Stimulated activated CD4-positive, alpha-beta T cell treated with anti-CD3 and anti-CD28 coated beads, Interleukin-15, amount 100 ng/mL, for 1 hour (primary cell): ENCODE measurements at places on chromosomes 2 and 18.

GRCh38 chr2:20188851-20189250 lies 36.1 kb downstream of the SDC1 start:
- no peak for DNase-seq

GRCh38 chr2:110735366-110735765 lies 3.0 kb downstream of the ACOXL start:
- no peak for DNase-seq

- no peak for DNase-seq
Measured at GRCh38 chr18:40375837-40376236, 1579.2 kb upstream of the PIK3C3 start.

- DNase-seq, result no peak
Measured at GRCh38 chr2:56012221-56012765, 88.7 kb upstream of the EFEMP1 start.

DNA sequence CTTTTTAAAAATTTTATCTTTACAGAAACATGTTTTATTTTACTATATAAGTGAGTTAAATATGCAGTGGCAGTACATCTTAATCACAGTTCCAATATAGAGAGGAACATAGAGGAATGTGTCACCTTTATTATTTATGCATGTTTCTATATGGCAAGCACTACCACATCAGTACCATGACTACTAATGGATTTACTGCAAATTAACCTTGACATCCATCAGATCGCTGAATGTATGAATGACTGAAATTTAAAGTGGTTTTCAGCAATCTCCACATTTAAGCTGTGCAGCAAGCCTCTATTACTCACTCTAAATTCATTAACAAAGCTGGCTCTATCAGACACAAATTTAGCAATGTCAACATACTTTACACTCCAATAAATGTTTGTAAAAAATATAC lies 790.6 kb downstream of the NRXN1 start:
- no peak for DNase-seq

DNA sequence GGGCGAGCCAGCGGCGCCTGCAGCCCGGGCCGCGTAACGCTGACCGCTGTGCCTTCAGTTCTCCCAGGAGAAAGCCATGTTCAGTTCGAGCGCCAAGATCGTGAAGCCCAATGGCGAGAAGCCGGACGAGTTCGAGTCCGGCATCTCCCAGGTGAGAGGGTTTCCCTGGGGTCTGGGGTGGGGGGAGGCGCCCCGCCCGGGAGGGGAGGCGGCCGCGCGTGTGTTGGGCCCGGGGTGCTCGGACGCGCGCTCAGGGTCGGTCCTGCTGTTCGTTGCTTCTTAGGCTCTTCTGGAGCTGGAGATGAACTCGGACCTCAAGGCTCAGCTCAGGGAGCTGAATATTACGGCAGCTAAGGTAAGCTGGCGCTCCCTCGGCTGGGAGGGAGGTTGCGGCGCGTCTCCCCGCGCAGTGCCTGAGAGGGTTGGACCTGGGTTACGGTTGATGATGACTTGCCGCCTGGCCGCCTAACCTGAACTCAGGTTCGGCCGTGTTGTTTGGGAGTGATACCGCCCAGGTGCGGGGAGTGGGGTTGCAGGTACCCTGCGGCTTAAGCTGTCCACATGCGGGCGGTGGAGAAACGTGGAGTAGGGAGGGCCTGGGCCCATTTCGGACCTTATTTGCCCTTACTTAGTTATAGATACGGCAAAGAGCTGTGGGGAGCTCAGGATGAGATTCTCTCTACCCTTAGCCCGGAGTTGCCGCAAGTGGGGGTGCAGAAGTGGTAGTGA lies 638 bp downstream of the RPS7 start:
- DNase-seq, result peak; percentile 12

DNA sequence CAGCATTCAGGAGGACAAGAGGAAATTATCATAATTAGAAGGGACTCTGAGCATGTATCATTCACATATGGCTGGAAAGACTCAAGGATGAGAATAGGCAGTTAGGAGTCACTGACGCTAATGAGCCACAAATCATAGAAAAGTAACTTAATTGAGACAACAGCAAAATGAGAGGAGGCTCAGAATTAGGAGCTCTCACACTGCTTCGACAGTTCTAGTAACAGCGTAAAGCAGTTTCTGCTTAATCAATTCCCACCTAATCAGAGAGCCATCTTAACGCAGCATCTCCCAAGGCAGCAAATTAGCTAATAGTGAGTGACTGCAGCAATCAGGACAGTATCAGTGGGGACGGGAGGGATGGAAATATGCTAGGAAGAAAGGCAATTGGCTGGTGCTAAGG lies 32.8 kb downstream of the ANKRD44 start:
- no peak for DNase-seq

GRCh38 chr2:45883603-45884000 lies 232.1 kb downstream of the PRKCE start:
- no peak for DNase-seq

DNA sequence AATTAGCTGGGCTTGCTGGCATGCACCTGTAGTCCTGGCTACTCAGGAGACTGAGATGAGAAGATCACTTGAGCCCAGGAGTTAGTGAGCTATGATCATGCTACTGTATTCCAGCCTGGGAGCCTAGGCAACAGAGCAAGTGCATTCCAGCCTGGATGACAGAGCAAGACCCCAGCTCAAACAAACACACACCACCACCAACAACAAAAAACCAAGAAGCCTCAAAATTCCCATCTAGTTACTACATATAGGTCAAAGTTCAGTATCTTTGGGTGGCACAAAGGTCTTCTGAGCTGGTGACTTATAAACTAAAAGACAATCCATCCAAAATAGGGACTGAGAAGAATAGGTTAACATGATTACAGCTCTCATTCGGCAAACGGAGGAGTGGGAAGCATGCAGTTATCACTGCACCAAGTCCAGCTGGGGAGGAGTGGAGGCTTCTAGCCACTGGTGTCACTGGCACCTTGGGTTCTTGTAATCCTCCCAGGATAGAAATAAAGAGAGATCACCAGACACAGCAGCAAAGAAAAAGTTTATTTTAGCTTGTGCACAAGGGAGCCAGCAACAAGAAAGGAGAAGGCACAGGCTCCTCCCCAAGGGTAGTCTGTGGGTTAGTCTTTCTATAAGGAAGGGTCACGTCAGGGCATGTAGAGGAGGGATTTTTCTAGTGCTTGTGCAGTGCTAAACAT lies 57.4 kb downstream of the SH2D6 start:
- DNase-seq, result no peak

- no peak for DNase-seq
Measured at GRCh38 chr2:239250216-239251081, 150.4 kb downstream of the HDAC4 start.

GRCh38 chr18:36376361-36376760 lies 78.8 kb downstream of the FHOD3 start:
- no peak for DNase-seq

- no peak for DNase-seq
Measured at GRCh38 chr2:75044291-75044690, 85.8 kb downstream of the POLE4 start.

DNA sequence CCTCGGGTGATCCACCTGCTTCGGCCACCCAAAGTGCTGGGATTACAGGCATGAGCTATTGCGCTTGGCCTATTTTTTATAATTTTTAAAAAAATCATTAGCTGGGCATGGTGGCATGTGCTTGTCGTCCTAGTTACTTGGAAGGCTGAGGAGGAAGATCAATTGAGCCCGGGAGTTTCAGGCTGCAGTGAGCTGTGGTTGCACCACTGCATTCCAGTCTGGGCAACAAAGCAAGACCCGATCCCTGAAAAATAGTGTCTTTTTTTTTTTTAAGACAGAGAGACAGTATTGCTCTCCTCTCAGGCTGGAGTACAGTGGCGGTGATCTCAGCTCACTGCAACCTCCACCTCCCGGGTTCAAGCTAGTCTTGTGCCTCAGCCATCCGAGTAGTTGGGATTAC lies 4.8 kb downstream of the SSB start:
- DNase-seq, result no peak

GRCh38 chr2:214558341-214558740 lies 147.5 kb downstream of the VWC2L start:
- DNase-seq, result no peak

- DNase-seq, result no peak
Measured at GRCh38 chr2:207970826-207971180, 54.5 kb downstream of the PLEKHM3 start.

DNA sequence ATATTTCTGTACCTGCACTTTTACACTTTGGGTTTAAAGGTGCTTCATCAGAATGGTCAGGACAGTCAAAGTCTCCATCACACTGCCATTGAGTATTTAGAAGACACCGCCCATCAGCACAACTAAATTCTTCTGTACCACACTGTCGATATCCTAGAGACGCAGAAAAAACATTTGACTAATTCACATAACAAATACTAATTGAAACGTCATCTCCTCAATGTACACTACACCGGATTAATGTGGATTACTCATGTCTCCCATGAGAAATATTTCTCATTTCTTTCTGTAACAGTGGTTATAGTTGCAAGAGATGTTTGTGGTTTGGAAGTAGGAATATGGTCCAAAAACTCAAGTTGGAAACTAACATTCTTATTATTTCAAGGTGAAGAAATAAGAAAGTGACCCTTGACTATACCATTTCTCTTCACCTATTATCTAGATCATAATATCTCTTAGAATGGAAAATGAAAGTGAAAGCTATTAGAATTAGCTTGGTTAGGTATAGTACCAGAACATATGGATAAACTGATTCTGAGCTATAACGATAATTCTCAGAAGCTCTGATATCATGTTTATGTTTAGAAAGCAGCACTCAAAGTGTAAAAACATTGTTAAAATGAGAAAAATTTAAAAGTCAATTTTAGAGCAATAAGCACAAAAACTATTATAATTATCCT lies 1627.7 kb downstream of the LRP1B start:
- no peak for DNase-seq

- DNase-seq, result no peak
Measured at GRCh38 chr2:212595036-212595654, 56.5 kb upstream of the ERBB4 start.

- DNase-seq, result no peak
Measured at GRCh38 chr18:1796636-1797035, 774.7 kb downstream of the METTL4 start.

DNA sequence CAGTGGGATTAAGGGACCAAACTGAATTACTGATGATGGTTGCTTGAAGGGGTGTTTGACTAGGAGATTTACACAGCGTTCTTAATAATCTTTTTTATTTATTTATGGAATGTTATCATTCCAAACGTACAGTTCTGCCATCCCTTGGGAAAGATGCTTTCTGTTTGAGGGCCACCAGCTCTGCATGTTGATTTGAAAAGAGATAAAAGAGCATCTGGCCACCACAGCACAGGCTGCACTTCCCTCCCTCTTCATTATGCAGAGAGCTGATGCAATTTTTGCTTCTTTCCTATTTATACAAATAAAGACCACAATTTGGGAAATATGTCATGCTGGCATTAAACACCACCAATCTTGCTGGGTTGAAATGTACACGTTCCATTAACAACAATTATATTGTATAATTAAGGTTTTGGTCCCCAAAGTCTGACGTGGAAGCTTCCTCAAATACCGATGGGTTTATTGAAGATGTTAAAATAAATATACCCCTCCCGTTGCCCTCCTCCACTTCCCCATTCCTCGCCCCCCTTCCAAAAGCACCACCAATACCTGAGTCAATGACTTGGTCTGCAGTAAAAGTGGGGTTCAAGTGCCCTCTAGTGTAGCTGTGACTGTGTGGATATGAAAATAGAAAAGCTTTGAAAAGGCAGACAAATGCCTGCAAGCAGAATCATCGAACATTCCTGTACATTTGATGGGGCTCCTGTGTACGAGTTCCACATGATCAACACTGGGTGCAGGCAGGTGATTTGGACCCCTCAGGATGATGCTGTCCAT lies 211.9 kb downstream of the HRH4 start:
- DNase-seq, result no peak

- no peak for DNase-seq
Measured at GRCh38 chr2:203500951-203501350, 34.1 kb downstream of the RAPH1 start.

- no peak for DNase-seq
Measured at GRCh38 chr18:25097057-25097456, 254.9 kb downstream of the ZNF521 start.

GRCh38 chr2:197168705-197169104 lies 141.9 kb downstream of the ANKRD44 start:
- peak; percentile 52 for DNase-seq

- DNase-seq, result no peak
Measured at GRCh38 chr2:224613543-224614286, 28.6 kb upstream of the CUL3 start.

DNA sequence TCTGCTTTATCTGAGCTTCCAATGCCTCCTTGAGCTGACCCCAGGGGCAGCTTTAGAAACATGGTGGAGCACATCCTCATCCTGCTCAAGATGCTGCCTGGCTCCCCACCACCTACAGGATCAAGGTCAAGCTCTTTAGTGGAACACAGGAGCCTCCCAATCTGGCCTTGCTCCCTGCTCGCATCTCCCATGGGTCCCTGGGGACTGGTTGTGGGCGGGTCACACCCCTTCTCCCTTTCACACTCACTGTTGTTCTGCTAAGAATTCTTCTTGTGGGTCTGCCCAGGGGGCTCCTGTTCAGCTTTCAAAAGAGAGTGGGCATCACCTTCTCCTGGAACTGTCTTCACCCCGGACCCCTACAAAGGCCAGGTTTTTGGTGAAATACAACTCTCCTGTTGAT lies 8.4 kb upstream of the NT5DC4 start:
- no peak for DNase-seq

DNA sequence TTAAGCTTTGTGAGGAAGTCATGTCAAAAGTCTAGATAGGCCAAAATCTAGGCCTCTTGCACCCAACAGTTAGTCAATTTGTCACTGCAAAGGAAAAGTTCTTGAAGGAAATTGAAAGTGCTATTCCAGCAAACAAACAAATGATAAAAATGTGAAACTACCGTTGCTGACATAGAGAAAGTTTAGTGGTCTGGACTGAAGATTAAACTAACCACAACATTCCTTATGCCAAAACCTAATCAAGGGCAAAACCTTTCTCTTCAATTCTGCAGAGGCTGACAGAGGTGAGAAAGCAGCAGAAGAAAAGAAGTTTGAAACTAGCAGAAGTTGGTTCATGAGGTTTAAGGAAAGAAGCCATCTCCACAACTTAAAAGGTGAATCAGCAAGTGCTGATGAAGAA lies 44.0 kb upstream of the LRRTM4 start:
- DNase-seq, result no peak

- DNase-seq, result no peak
Measured at GRCh38 chr2:234632527-234633391, 135.9 kb upstream of the ARL4C start.

DNA sequence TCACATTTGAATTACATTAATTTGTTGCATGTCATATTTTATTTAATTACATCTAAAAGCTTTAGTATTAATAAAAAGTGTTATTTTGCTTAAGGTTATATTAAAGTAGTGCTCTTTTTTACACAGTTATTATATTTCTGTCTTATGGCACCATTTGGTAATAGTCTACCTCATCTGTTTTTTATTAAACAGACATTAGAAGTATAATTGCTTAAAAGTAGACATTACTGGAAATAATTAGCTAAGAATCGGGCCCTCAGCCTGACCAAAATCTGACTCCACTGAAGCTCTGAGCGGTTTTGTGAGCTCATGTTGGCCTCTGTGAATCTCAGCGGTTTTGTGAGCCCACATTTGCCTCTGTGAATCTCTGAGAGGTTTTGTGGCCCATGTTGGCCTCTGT lies 102.5 kb upstream of the SNTG2 start:
- no peak for DNase-seq
